ENCODE measurements at places on chromosomes 12 and 14.

GRCh38 chr14:59583755-59584154 is 7.1 kb upstream of the CCDC175 start:
- DNase-seq: no peak

GRCh38 chr12:15527201-15528080 is 205.1 kb downstream of the PTPRO start:
- no peak for DNase-seq

DNA sequence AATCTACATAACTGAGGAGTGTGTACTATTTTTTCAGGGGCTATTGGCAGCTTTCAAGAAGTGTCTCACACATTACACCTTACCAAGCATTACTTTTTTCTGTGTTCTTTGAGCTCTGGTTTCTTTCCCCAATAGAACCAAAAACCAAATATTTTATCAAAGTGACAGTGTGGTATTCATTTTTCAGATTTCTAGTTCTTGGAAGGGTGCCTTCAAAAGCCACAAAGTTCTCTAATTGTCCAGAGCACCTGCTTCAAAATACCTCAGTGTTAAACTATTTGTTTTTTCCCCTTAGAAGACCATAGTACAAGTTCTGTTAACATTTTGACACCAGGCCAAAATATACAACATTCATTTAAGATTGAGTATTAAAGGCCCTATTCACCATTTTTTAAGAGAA is 515.7 kb downstream of the ETNK1 start:
- DNase-seq: no peak

GRCh38 chr12:80176706-80177105 is 77.4 kb downstream of the OTOGL start:
- no peak for DNase-seq

DNA sequence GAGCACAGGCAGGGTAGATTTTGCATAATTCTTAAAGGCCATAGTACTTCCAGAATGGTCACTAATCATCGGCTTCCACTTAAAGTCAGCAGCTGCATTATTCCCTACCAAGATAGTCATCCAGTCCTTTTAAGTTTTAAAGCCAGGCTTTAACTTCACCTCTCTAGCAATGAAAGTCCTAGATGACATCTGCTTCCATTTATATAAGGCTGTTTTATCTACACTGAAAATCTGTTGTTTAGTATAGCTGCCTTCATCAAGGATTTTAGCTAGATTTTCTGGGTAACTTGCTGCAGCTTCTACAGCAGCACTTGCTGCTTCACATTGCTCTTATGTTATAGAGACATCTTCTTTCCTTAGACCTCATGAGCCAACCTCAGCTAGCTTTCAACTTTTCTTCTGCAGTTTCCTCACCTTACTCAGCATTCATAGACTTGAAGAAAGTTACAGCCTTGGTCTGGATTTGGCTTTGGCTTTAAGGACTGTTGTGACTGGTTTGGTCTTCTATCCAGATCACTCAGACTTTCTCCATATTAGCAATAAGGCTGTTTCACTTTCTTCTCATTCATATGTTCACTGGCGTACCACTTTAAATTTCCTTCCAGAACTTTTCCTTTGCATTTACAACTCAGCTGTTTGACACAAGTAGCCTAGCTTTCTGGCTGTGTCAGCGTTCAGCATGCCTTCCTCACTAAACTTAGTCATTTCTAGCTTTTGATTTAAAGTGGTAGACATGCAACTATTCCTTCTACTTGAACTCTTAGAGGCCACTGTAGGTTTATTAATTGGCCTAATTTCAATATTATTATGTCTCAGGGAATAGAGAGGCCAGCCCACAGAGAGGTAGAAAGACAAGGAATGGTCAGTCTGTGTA is 209.9 kb upstream of the GARIN2 start:
- no peak for DNase-seq

DNA sequence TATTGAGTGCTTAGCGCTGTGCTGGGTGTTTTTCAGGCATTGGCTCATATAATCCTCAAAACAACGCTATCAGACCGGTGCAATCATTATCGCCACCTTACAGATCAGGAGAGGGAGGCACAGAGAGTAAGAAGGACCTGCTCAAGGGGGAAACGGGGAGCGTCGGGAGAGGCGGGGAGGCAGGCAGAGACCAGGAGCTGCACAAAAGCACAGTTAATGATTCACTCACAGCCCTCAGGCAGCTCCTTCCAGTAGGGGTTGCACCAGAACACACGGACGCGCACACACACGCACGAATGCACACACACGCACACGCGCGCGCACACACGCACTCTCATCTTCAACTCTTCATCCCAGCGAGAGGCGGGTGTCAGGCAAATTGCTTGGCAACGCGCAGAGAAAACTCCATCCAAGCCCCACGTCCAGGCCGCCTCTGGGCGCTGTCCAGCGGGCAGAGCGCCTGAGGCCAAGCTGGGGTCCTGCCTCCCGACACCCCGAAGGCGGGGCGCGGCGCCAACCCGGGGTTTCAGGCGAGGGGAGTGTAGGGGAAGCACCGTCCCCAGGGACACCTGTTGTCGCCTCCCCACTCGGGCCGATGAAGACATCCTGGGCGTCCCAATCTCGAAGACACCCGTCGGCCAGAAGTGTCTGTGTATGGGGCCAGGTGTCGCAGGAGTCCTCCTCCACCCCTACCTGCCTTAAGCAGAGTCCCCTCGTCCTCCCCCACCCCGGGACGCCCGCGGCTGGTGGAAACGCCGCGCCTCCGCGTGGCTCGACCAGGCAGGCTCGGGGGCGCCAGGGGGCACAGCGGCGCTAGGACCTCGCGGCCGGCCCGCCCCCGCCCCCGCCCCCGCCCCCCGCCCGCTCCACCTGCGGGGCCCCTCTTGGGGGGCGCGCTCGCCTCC is 35.5 kb upstream of the STON2 start:
- DNase-seq: peak; percentile 63

DNA sequence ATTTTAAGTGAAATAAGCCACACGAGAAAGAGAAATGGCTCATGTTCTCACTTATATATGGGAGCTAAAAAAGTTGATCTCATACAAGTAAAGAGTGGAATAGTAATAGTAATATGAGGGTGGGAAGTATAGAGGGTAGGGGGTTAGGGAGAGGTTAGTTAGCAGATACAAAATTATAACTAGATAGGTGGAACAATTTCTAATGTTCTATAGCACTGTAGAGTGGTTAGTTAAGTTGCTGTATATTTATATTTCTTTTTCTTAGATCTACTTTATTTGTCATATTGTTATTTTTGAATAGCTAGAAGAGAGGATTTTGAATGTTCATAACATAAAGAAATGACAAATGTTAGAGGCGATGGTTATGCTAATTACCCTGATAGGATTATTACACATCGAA is 74.1 kb downstream of the MIA2 start:
- no peak for DNase-seq

DNA sequence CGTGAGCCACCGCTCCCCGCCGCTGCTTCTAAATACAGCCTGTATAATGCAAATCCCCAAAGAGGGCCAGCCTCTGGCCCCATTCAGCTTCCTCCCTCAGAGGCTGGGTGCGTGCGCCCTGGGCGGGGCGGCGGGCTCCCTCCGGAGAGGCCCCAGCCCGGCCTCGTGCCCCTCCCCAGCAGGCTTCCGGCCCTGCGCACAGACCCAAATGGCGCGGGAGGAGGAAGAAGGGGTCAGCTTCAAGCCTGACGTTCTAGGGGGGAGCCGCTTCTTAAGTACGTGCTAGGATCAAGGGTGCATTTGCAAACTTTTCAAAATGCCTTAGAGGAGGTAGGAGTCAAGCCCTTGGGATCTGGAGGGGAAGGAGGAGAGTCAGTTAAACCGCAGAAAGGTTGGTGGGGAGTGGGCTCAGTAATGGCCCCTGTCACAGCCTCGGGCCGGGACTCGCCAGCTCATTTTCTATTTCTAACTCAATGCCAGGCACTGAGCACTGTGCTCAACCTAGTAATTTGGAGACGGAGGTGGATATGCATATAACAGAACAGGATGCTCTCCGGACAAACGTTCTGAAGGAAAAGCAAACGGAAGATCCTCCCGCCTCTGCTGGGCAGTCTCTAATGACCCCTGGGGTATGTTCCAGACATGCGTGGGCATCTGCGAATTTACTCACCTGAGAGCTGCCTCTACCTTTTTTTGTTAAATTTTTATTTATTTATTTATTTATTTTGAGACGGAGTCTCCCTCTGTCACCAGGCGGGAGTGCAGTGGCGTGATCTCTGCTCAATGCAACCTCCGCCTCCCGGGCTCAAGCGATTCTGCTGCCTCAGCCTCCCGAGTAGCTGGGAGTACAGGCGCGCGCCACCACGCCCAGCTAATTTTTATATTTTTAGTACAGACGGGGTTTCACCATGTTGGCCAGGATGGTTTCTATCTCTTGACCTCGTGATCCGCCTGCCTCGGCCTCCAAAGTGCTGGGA is 32.3 kb downstream of the NINJ2 start:
- DNase-seq: peak; percentile 85

- DNase-seq: no peak
Observed at GRCh38 chr12:20096430-20096829, 271.9 kb upstream of the PDE3A start.

DNA sequence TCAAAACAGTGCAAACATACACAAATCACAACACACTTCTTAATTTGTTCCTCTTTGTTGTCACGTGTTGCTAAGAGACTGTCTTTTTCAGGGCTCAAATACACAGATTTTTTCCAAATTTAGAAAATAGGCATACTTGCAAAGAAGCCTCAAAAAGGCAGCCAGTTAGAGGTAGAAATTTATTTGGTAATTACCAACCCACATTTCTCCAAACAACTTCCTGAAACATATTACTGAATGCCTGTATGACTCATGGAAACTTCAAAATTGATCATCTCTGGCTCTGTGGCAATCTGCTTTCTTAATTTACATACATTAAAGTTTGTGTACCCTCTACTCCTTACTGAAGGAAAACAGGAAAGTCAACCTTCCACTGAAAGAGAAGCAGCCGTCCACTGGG is 36.4 kb downstream of the PPM1H start:
- no peak for DNase-seq

DNA sequence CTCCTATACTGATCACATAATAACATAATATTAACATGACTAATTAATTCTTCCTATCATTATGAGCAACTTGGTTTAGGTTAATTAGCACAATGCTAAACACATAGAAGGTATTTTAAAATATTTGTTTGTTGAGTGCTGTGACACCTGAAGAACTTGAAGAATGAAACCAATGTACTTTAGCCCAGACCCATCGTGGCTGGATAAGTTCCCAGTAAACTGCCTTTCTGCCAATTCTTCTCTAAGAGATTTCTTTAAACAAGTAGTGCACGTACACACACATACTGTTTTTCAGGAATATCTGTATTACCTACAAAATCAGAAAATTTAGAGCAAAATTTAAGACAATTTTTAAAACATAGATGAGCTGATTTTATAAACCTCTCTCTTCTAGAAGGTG is 207.4 kb upstream of the SSTR1 start:
- DNase-seq: no peak

DNA sequence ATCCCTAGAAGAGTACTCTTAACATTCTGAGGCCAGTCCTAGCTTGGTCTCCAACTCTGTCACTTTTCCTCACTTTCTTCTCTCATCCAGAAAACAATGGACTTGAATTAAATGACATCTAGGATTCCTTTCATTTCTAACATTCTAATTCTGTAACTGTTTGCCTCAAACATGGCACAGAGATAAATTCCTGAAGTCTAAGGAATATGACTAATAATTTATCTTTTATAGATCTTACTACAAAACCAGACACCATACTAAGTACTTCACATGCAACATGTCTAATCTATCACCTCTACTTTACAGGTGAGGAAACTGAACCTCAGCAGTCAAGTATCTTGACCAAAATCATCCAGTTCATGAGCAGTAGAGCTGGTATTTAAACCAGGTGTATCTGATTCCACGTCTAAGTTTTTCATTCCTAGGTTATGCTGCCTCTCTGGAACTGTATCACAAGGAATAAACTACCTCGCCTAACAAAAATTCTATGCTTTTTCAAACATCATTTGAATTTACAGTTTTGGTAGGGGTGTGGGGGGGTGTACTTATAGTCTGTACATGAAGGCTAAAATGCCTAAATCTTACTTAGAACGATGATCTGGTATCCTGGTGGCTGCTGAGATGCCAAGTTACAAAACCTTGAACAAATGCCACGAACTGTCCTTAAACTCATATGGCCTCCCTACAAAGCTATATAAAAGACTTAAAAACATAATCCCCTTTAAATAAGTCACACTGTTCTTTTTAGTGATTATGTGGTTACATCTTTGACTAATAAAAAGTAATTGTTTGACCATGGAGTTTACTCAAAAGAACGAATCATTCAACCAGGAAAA is 41.6 kb downstream of the ATXN2 start:
- DNase-seq: no peak

- DNase-seq: no peak
Observed at GRCh38 chr12:46858368-46858767, 32.6 kb upstream of the SLC38A4 start.

GRCh38 chr12:100741084-100741711 is 53.4 kb upstream of the ANO4 start:
- no peak for DNase-seq

GRCh38 chr14:65840786-65841185 is 428.3 kb downstream of the FUT8 start:
- no peak for DNase-seq

- no peak for DNase-seq
Observed at GRCh38 chr12:95896846-95897245, 38.1 kb downstream of the SNRPF start.

GRCh38 chr14:98708555-98708954 is 563.4 kb downstream of the BCL11B start:
- no peak for DNase-seq

- no peak for DNase-seq
Observed at GRCh38 chr12:79360286-79360685, 330.5 kb downstream of the PAWR start.

DNA sequence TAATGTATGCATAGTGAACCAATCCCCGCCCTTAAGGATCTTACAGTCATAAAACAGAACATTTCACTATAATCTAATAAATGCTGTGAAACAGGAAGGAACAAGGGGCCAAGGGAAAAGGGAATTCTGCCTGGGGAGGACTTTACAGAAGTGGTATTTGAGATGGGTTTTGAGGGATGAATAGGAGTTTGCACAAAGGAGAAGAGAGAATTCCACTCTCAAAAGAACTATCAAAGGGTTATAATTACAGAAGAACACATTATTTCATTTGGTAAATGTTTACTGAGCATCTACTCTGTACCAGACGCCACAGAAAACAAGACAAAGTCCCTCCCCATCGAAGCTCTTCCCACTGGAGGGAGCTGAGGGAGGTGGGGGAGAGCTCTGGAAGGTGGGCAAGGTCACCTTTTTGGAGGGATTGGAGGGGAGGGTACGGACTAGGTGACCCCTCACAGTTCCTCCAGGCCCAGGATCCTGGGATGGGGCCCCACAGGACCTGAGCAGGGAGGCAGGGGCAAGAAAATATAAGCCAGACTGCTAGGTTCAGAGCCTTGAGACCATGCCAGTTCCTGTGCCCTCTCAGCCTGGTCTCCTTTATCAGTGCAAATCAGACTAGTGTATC is 24.5 kb downstream of the PHETA1 start:
- no peak for DNase-seq

DNA sequence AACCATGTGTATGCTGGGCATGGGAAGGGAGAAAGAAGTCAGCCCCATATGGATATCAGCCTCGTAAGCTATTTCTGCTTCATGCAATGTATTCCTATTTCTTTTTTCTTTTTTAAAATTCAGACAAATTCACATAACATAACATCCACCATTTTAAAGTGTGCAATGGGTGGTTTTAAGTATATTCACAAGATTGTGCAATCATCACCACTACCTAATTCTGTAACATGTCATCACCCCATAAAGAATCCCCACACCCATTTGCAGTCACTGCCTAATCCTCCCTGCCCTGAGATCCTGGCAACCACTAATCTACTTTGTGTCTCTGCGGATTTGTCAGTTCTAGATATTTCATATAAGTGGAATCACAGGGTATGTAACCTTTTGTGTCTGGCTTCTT is 9.5 kb downstream of the POMT2 start:
- DNase-seq: no peak

All from activated CD8-positive, alpha-beta memory T cell treated with anti-CD3 and anti-CD28 coated beads for 24 hours (primary cell).